ENCODE measurements at places on chromosomes 1 and 21.

DNA sequence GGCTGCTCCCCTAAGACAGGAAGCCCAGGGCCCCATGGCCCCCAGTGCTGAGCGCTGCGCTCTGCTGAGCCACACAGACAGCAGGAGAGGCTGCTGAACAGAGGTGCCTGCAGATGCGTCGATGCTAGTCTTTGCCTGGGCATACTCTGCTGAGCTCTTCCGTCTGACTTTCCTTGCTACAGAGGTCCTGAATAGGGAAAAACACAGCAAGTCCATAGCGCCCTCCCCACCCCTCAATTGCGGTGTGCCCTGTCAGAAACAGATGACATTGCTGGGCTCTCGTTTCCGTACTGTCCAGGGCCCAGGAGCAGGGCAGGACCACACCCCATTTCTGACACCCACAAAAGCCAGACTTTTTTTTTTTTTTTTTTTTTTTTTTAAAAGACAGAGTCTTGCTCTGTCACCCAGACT lies 252.5 kb downstream of the SDCCAG8 start:
- DNase-seq: no peak

GRCh38 chr1:85122169-85122568 lies 73.9 kb upstream of the MCOLN3 start:
- no peak for DNase-seq

DNA sequence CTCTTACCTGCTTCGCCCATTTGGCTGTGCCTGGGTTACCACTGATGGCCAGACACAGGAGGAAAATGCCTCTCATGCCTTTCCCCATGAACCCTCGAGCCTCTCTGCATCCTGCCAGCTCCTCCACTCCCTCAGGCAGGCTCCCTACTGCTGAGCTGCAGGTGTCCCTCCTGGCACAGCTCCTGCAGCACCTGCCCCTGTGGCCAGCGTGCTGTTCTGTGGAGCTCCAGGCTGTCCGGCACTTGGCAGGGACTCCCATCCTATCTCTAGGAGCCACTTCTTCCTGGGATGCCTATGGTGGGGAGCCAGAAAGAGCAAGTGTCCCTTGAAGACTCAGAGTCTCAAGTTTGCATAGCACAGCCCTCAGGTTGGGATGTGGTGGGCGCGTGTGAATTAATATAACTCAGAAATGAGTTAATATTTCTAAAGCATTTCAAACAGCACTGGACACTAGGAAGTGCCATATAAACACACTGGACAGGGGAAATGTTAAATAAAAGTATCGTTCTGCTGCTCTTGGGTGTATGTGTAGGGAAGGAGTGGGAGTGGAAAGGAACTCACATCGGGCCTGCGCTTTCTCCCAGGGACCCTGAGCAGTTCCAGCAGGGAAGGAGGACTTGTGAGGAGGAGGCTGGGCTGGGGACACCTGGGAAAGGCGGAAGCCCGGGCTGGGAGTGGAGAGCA lies 2.7 kb downstream of the LRRC71 start:
- DNase-seq: no peak

GRCh38 chr1:200934676-200935245 lies 40.1 kb downstream of the INAVA start:
- no peak for DNase-seq

DNA sequence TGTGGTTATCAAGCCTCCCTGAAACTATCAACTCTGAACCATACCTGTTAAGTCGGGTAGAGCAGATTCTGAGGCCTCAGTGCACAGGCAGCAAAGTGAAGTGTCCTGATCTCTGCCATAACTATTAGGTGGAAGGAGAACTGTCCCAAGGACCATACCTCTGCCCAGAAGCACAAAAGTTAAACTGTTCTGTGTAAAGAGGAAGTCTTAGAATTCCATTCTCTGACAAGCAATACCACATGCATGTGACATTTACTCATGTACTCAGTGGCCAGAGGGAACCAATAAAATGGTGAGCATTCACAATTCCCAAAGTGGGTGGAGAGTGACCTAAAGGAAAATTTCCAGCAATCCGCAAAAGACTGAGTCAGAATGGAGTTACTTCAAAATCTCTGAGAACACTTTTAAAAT lies 61.0 kb downstream of the TOR3A start:
- DNase-seq: no peak

DNA sequence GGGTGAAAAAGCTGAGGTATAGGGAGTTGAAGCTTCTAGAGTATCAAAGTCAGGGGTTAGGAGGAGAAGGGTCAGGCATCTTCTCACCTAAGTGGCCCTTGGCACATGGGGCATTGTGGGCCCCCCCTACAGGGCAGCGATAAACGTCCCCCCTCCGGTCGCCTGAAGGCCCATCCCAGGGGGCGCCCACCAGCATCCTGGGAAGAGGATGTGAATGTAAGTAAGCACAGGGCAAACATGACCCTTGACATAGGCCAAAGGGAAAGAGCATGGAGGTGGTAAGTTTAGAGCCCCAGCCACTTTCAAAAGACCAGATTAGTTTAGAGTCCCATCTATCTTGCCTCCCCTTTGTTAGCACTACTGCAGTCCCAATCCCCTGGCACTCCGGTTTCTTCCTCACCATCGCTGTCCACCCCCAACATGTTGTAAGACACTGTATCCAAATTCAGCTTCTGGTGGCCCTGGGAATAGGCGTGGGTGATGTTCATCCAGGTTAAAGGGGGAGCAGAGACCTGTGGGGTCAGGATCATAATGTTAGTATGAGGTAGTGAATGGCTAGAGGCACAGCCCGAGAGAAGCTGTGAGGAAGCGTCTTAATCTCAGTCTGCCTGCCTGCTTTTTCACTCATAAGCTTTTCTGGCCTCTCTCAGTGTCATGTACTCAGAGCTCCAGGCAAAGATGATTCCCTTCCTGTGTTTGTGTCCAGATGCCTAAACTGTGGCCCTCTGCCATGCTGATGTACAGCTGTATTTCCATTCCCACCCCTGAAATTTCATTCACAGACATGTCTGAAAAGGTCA lies 2.7 kb downstream of the ITGA10 start:
- DNase-seq: no peak

- no peak for DNase-seq
These were observed 26.9 kb downstream of the OR6Y1 start for GRCh38 chr1:158527190-158527815.

GRCh38 chr1:226369110-226369509 lies 38.8 kb downstream of the PARP1 start:
- no peak for DNase-seq

- peak; percentile 38 for DNase-seq
These were observed 38.5 kb upstream of the PDE9A start for GRCh38 chr21:42614811-42615351.

- DNase-seq: no peak
These were observed 59.7 kb downstream of the FGGY start for GRCh38 chr1:59356627-59357026.

GRCh38 chr1:94623560-94624148 lies 82.1 kb upstream of the F3 start:
- no peak for DNase-seq

DNA sequence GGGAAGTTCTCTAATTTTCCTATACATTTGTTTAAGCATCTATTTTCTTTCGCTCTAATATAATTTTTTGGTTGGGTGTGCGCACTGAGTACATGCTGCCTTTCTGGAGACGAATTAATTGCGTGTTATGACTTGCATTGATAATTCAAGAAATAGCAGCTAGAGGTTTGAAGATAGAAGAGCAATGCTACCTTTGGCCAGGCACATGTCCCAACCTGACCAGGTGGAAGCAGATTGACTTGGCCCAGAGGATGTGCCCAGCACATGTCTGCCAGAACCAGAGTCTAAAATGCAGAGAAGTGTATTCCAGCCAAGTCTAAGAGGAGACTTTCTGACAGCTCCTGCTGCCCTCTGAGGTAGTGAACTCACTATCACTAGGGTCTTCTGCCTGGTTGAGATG lies 114.3 kb downstream of the SLC35F3 start:
- DNase-seq: no peak

DNA sequence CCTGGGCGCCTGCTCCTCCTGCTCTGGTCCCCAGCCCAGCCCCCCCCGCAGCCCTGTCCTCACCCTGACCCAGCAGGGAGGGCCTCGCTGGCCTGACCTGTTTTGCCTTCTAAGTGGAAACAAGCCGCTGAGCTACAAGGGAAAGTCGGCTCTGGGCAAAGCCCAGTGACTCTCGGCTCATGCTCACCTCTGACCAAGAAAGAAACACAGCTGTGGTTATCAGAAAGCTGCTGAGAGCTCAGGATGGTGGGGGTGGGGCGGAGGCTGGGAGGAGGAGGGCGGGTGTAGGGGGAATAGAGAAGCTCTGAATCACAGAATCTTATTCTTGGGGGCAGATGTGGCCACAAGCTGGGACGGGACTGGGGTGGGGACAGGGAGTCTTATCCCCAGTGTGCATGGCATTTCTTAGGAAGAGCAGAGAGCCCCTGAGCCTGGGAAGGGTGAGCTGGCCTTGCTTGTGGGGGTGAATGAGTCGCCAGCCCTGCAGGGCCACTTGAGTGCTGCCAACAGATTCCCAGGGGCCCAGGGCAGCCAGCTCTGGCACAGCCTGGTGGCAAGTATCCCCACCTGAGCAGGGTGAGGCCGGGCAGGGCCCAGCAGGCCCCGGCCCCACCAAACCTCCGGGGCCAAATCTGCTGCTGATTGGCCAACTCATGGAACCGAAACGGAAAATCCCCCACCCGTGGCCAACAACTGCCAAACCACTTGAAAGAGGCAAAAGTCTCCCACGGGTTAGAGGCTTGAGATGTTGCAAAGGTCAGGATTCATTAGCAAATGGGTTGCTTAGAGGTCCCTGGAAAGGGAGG lies 120.6 kb downstream of the SPSB1 start:
- peak; percentile 87 for DNase-seq

GRCh38 chr1:183807549-183808168 lies 2.7 kb downstream of the RGL1 start:
- peak; percentile 53 for DNase-seq

- no peak for DNase-seq
These were observed 30.1 kb upstream of the SRP9 start for GRCh38 chr1:225747566-225747965.

- no peak for DNase-seq
These were observed 16.9 kb upstream of the GRHL3 start for GRCh38 chr1:24302209-24302611.

GRCh38 chr1:57017717-57018116 lies 51.9 kb upstream of the C8B start:
- no peak for DNase-seq

DNA sequence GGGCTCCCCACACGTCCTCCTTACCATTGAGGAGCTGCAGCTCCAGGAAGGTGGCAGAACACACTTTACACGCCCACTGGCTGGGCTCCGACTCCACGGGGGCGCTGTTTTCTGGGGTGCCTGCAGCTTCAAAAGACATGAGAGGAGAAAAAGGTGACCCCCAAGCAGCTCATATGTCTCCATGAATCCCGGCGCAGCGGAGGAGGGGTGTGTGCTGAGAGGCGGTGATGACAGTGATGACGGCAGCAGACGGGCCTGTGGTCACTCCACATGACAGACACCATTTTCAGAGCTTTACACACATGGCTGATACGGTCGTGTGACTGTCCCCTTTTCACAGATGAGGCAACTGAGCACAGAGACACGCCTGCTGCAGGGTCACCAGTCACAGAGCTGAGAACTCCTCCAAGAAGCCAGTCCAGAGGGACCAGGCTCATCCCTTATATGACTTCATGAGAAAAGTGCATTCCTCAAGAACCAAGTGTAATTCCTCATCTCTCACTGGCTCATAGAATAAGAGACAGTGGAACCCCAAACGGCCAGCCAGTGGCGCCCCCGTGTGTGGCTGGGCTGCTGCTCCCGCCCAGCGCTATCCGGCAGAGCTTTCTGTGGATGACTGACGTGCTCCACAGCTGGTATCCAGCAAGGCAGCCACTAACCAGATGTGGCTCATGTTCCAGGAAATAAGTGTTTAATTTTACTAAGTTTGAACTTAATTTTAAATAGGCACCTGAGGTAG lies 31.9 kb downstream of the PRDM15 start:
- no peak for DNase-seq

- DNase-seq: no peak
These were observed 9.9 kb downstream of the PIGV start for GRCh38 chr1:26797627-26798026.

GRCh38 chr1:108639899-108640560 lies 20.9 kb downstream of the HENMT1 start:
- no peak for DNase-seq

DNA sequence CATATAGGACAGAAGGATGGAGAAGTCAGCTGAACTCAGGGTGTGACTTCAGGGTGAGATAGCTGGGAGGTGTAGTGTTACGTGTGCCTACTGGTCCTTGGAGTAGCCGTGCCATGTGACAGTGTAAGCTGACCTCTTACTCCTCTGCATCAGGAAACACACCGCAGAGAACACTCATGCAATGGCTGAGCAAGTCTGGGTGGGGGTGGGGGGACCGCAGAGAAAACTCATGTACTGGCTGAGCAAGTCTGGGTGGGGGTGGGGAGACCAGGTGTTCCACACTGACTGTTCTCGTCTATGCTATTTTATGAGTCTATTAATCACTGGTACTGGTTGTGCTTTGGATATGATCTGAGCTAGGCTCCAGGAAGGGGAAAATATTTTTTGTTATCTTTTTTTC lies 233.1 kb downstream of the PAPPA2 start:
- DNase-seq: no peak

DNA sequence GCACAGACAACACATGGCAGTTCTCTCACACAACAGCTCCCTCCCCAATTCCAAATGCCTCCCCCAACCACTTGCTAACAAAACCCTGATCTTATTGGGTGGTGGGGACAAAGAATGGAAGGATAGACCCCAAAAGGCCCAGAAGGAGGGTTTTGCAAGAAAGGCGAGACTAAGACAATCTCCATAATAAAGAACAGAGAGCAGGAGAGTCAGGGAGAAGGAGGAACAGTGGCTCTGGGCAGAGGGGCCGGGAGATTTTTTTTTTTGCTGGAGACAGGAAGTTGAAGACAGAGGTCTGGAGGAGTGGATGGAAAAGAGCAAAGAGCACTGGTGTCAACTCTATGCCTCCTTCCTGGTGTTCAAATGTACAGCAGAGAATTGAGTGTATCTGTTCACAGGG lies 6.5 kb upstream of the C1QA start:
- DNase-seq: no peak

GRCh38 chr21:46077674-46078101 lies 20.2 kb upstream of the COL6A2 start:
- DNase-seq: no peak

GRCh38 chr1:74679811-74680210 lies 6.2 kb upstream of the ERICH3 start:
- no peak for DNase-seq

DNA sequence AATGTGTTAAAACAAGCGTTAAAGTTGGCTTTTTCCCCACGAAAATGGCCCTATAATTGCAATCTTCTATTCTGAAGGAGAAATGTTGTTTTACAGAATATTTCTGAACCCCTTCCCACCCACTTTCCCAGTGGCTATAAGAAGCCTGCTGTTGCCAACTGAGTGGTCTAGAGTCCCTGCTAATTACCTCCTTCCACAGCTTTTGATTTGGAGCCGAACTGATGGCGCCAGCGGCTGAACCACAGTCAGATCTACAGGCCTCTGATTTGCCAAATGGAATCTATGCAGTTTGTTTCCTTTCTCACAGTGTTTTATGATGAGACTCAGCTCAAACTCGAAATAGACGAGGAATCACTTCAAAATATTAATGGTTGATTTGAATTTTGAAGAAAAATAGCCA lies 76.0 kb upstream of the C1orf105 start:
- DNase-seq: no peak
